Hematopoietic multipotent progenitor cell (in vitro differentiated cells): ENCODE measurements at places on chromosomes 5 and 9.

GRCh38 chr5:136192526-136193321 lies at the start of gene SMIM32:
SMIM32 (minus strand) TSS chr5:136193162; CDS start chr5:136192524, 638 bp downstream.
- peak; percentile 14 for DNase-seq

DNA sequence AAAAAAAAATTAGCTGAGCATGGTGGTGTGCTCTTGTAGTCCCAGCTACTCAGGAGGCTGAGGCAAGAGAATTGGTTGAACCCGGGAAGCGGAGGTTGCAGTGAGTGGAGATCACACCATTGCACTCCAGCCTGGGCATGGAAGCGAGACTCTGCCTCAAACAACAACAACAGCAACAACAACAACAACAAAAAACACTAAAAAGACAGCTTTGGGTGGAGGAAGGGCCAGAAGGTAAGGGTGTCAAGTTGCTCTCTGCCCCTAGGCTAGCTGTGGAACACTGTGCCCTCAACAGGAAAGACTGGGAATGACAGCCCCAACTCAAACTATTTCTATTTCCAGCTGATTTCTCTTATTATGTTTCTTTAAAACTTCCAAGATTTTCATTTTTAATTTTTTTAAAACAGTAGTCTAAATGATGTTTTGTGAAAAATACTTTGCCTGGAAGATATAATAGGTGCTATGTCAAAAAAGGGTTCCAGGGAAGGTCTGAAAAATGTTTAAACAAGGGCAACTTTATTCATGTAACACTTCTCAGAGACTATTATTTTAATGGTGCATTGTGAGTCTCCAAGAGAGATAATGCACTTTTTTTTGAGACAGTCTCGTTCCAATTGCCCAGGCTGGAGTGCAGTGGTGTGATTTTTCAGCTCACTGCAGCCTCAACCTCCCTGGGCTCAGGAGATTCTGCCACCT lies 29.9 kb downstream of the CLINT1 start:
- no peak for DNase-seq

DNA sequence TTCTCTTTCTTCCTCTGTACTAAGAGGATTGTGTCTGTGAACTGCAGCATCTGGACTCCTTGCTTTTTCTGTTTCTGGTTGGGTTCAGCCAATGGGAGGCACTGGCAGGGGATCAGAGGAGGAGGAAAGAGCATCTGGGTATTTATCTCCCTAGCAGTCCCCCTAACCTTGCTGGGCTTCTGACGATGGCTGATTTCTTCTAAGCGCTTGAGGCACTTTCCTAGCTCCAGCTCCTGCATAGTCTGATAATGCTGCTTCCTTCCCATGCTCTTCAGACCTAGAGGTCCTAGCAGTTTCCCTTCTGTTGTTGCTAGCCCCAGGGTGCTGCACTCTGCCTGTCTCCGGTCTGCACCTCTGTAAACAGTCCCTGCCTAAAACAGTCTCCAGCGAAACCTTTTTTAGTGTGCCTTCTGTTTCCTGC lies 225.1 kb downstream of the PDZD2 start:
- no peak for DNase-seq

GRCh38 chr5:97063251-97063650 lies 79.2 kb downstream of the LIX1 start:
- no peak for DNase-seq

DNA sequence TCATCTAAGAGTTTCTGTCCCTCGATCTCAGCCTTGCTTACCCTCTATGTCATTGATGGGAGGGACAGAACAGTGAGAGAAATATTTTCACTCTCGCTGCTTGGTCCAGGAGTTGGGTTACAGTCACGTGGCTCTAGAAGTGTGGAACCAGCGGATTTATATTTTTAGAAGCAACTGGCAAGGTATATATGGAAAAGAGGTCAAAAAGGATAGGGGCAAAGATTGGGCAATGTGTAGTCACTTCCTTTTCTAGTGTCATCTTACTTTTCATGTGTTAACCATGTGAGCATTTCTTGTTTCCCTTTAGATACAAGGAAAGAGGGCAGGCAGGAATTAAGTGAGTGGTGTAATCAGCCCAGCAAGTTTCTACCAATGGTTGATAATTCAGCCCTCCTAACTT lies 111.5 kb upstream of the ZNF366 start:
- DNase-seq: no peak

DNA sequence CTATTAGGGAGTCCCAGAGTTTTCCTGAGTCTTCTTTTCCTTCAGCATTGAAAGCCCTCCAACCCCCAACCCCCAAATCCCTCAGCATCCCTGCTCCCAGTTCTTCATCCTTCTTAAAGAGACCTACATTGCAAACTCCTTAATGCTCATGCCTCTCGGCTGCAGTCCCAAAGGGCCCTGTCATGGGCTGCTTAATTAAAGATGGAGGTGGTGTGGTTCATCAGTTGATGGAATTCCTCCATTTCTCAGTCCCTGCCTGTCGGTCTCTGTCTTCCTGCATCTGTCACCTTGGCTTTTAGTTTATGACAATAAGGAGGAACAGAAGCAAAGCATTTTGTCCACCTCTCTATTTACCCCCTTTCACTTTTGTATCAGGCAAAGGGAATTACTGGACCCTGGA lies 2.0 kb downstream of the FOXI1 start:
- DNase-seq: no peak

- DNase-seq: no peak
Measured at GRCh38 chr5:97096846-97097245, 45.6 kb downstream of the LIX1 start.

DNA sequence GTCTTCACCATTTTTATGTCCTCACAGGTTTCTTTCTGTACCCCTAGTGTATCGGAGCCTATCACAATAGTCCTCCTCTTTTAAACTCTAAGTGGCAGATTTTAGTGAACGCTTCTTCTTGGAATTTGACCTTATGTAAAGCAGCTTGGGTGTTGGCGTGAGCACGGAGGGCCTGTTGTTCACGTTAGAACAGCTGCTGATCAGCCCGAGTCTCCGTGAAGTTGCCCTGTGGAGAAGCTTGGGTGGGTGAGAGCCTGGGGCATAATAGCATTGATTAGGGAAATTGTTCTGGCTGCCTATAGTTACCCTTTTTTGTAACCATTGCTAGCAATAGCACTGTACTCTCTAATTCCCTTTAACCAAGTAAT lies 167.0 kb upstream of the OTULINL start:
- no peak for DNase-seq

DNA sequence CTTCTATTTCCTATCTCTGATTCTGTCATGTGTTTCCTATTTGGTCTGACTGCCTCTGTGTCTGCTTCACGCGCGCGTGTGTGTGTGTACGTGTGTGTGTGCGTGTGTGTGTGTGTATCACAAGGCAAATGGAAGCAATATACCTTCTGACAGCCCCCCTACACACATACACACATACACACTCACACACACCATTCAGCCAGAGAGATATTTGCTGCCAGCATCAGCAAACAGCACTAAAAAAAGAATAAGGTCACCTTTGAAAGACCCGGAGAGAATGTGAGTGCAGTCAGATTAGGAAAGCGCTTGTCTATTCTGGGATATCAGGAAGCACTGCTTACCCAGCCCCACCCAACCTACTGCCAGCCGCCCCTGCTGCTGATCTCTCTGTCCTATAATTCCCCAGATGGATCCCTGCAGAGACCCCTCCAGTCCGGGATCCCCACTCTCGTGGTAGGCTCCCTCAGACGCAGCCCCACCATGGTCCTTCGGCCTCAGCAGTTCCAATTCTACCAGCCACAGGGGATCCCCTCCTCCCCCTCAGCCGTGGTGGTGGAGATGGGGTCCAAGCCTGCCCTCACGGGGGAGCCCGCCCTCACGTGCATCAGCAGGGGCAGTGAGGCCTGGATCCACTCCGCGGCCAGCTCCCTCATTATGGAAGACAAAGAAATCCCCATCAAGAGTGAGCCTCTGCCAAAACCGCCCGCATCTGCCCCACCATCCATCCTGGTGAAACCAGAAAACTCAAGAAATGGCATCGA lies 45.7 kb downstream of the PLAC8L1 start:
- peak; percentile 39 for DNase-seq

GRCh38 chr9:135790850-135791249 lies 88.9 kb downstream of the KCNT1 start:
- DNase-seq: no peak

DNA sequence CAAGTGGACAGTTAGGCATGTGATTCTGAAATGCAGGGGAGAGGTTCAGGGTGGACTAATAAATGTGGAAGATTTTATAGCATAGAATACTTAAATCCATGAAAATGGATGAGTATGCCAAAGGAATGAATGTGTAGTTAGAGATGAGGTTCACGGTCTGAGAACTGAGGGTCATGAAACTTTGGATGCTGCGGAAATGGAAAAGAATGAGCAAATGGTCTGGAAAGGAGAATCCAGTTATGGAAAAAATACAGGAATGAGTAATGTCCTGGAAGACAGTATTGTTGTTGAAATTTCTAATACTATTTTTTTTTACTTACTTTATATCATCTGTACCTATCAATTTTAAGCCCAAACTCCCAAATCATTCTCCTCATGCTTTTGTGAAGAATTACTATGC lies 2369.4 kb downstream of the MAT2B start:
- DNase-seq: no peak

GRCh38 chr5:15421921-15422412 lies 78.0 kb upstream of the FBXL7 start:
- no peak for DNase-seq

DNA sequence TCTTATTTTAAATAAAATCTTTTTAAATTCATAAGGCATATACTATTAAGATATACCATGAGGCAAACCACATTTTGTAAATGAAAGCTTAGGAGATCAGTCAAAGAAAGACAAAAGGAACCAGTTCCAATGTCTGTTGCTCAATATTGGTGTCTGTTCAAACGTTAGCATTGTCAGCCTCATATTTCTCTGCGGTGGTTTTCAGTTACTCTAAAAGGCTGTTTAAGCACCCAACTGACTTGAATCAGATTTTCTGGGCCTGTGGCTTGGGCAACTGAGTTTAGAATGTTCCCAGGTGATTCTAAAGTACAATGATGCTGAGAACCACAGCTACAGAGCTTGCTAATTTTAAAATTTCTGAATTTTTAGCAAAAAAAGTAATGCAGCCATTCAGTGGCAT lies 166.3 kb upstream of the KIF2A start:
- DNase-seq: no peak

DNA sequence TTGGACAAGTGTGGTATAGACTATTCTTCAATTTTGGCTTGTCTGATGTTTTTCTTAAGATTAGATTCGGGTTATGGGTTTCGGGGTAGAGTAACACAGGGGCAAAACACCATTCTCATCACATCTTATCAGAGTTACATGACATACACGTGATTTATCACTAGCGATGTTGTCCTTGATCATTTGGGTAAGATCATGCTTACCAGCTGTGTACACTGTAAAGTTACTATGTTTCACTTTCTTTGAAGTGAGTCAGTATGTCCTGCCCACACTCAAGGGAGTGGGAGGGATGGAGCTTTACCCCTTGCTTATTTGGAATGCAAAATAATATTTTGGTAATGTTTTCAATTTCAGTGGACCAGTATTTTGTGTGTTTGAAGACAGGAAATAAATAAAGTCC lies 101.8 kb upstream of the TAF11L2 start:
- DNase-seq: no peak
